CMK (cell line): ENCODE measurements at places on chromosomes 6 and 20.

DNA sequence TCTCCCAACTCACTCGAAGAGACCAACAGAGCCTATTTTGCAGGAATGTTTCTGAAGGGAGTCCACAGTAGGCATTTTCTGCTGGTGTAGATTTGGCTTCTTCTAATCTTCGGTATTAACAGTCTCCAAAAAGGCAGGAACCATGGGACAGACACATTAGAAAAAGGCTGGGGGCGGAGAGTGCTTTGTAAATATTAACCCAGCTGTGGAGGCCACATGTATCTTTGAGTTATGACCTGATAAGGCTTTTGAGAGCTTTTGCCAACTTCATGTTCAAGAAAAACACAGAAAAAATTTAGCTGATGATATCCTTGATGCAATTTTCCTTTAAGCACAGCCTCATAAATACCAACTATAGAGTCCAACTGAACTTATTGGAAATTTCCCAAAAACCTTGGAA, 119.4 kb upstream of the TSHZ2 start:
- DNase-seq = no peak

GRCh38 chr6:115203381-115203780, 857.3 kb downstream of the FRK start:
- no peak for DNase-seq

- no peak for DNase-seq
Measured at GRCh38 chr20:20711413-20711812, 1.0 kb downstream of the RALGAPA2 start.

DNA sequence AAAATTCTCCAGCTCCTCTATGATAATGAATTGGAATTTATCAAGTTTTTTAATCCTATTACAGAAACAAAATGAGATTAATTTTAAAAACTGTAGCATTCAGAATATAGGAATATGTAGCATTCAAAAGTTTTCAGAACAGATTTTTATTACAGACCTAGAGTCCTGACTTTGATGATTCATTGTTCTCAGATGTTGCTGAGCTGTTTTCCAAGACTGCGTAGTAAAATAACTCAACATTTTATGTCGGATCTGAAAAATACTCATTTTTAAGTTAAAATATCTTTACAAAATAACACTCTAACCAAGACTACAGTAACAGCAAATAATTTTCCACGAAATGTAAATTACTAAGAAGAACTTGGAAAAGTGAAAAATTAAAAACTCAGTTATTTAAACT, 67.1 kb downstream of the SYCP2 start:
- no peak for DNase-seq

DNA sequence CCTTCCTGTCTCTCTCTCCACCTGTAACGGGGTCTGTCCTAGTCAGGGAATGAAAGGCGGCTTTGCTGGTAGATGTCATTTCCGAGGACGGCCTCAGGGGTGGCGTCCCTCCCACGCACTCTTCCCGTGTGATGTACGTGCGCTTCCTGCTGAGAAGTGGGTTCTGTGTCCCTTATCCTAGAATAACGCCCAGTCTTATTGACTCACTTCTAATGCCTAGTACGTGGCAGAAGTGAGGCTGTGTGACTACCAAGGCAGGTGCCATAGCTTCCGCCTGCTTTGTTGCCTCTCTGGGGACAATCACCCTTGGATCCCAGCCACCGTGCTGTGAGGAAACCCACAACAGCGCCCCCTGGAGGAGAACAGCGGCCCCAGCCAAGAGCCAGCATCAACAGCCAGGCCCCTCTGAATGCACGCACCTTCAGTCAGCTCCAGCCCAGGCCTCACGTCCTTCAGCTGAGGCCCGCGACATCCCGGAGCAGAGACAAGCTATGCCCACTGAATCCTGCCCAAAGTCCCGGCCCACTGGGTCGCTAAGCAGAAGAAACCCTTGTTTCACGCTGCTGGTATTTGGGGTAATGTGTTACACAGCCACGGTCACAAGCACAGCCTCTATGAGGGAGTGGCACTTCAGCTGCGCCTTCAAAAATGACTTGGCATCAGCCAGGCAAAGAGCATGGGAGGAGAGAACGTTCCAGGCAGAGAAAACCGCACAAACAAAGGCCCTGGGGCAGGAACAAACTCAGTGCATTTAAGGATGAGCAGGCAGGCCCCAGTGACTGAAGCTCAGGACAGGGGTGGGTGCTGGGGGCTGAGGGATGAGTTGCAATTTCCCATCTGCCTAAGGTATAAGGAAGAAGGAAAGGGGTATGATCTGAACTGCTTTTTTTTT, 224.2 kb downstream of the NFATC2 start:
- no peak for DNase-seq

- no peak for DNase-seq
Measured at GRCh38 chr6:5517796-5518195, 256.5 kb downstream of the FARS2 start.

- DNase-seq = no peak
Measured at GRCh38 chr20:33680686-33681085, 5.5 kb downstream of the E2F1 start.

DNA sequence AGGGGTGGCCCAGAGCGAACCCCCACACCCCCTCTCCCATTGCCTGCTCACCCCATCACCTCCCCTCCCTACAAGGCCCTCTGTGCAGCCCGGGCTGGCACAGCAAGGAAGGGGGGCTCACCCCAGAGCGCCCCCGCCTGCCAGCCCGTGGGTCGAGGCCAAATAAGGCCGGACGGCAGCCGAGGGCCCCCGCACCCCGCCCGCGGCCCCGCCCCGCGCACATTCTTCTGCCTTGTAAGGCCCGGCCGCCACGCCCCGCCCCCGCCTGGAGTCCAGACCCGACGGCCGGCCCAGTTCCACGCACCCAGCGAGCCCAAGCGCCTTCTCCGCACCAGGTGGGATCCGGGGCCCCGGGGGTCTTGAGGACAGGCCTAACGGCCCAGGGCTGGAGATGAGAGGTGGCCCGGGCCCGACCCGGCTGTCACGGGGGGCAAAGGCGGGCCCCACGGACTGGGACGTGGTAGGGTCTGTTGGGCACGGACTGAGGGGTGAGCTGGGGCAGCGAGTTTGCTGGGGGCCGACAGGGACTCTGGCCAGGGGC, at the start of gene MYL9:
MYL9 (plus strand) TSS at position 293 of the 541 bp plus-strand sequence. CDS start 3,366 bp downstream, outside the sequence.
- no peak for DNase-seq

DNA sequence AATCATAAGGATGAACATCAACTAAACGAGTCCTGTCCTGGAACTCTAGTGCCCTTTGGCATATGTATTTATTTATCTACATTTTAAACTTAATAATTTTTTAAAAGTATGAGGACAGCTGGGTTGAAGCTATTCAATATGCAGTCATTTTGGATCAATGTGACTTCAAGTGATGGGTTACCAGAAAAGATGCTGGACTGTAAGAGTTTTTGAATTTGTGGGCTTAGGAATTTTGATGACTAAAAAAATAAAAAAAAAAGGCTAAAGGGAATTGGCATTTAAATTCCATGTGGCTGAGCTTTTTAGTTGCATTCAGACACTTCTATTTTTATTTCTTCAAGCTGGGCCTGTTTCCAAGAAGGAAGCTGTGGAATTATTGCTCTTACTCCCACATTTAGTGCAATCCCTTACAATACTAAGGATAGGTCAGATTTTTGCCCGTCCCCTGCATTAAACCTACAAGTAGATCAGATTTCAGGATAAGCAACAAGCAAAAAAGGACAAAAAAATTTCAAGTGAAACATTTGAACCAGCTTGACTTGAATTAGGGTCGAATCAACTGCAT, 704.2 kb upstream of the CITED2 start:
- DNase-seq = no peak

DNA sequence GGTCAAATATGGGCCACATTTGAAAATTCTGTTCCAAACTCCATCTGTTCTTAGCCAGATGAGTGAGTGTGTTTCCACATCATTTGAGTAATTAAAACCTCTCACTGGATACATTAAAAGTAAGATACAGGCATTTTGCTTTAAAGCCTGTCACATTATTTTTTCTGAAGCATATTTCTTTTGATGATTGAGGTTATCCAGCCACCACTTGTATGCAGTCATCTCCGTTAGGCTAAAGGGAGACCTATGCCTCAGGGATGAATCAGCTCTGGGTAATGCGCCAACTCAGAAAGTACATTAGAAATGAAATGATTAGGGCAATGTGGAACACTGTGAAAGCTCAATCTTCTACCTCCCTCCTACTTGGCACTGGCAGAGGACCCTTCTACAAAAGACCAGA, 90.7 kb downstream of the SNAP25 start:
- DNase-seq = no peak
